ENCODE measurements at places on chromosomes 12 and 14.

- DNase-seq, result no peak
Measured at GRCh38 chr12:48686615-48687334, 4.7 kb upstream of the KANSL2 start.

DNA sequence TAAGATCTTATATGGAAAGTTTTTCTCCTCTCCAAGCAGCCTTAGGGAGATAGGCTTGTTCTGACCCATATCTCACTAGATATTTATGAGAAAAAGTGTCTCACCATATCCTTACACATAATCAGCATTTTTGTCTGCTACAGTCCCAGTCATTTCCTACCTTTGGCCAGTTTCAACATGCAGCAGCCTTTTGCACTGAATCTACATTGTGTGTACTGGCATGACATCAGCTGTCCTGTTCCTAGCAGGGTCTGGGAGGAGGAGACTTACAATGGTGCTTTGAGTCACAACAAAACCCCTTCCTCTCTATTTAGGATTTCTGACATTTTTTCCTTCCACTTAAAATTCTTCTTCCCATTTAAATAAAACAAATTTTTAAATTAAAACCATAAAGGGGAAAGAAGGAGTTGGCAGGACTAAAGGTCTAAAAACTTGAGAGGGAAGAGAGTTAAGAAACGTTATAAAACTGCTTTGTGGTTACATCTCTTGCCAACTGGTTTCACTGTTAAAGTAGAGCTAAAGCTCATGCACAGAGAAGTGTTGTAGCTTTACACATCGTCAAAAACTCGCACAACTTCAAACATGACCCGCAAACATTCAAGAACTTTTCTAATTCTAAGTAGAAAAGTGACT, 53.3 kb upstream of the CERS5 start:
- no peak for DNase-seq

- no peak for DNase-seq
Measured at GRCh38 chr14:72701605-72702004, 192.3 kb downstream of the DPF3 start.

DNA sequence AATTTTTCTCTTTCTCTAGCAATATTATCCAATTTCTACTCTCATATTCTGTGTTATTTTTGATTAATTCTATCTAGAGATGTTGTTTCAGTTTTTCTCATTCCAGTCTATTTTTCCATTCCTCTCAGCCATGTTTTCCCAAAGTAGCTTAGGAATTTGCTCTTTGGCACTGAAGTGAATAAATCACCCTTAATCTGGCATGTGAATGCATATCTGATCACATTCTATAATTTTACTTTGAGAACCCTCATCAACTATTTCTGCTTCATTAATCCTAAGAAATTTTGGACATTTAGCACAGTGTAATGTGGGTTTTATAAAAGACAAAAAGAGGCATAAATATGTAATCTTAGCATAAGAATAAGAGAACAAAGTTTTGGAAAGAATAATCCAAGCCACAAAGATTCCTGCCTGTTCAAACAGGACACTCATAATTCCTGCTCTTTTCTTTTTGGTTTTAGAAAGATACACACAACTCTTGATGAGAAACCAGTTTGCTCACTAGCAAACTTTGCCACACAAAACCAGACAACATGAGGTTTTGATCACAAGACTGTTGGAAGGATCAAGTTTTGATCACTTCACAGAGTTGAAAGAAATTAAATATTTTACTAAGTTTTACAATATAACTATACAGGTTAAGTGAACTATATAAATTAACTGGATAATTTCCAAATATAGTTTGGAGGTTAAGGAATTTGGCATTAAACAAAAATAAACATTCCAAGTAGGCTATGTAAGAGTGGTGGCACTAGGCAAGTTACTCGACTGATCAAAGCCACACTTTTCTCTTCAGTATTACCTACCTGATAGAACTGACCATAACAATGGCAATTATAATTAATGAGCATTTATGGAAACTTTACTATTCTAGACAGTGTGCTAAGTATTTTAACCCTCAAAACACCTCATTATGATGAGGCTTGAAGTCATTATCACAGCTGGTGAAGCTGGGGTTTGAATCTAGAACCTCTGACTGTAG, 226.6 kb upstream of the TMTC1 start:
- DNase-seq, result no peak

- DNase-seq, result no peak
Measured at GRCh38 chr12:132494294-132495164, 4.6 kb downstream of the FBRSL1 start.

- peak; percentile 71 for DNase-seq
Measured at GRCh38 chr12:113048716-113049127, 7.8 kb upstream of the DTX1 start.

GRCh38 chr12:10027311-10027710, 3.2 kb upstream of the CLEC9A start:
- no peak for DNase-seq

- DNase-seq, result no peak
Measured at GRCh38 chr14:92890830-92891588, 31.9 kb upstream of the CHGA start.

GRCh38 chr12:113396828-113397496, 6.7 kb downstream of the SDS start:
- no peak for DNase-seq

- peak; percentile 76 for DNase-seq
Measured at GRCh38 chr14:96204151-96205058, at the start of gene BDKRB2. Gene BDKRB2 (plus strand): TSS chr14:96204839. CDS start chr14:96237108, 32,269 bp downstream.

DNA sequence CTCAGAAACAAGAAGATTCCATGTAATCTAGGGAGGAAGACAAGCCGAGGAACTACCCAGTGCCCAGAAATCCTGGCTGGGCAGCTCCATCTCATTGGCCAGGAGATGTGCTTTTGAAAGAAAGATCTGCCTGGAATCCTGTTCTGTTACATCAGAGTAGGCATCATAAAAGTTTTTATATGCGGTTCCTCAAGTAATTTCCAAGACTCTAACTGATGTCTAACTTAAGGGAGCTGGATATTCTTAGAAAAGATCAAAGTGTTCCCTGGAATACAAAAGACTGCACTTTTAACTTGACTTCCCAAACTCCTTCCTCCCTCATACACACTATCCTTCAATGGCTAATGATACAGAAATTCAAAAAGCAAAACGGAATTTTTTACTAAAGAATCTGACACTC, 16.3 kb downstream of the RHOJ start:
- no peak for DNase-seq

DNA sequence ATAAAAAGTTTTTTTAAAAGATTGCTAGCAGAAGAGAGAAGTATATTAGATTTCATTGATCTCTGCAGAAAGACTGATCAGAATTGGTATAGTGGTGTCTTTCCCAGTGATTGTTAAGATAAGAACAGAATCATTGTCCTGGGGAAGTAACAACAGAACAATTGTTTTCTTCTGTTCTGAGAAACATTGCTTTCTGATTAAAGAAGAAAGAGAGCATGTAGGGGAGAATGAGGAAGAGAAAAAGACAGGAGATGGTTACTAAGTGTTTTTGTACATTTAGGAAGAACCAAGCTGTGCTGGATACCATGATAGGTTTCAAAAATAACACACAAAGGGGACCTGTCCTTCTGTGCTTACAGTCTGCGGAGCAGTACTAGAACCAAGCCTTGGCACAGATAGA, 5.0 kb downstream of the USP30 start:
- DNase-seq, result no peak

GRCh38 chr12:13197526-13198143, 1.1 kb downstream of the EMP1 start:
- no peak for DNase-seq

GRCh38 chr14:87131879-87132278, 861.1 kb downstream of the GALC start:
- DNase-seq, result no peak

- DNase-seq, result no peak
Measured at GRCh38 chr14:72049462-72049861, 117.2 kb downstream of the RGS6 start.

DNA sequence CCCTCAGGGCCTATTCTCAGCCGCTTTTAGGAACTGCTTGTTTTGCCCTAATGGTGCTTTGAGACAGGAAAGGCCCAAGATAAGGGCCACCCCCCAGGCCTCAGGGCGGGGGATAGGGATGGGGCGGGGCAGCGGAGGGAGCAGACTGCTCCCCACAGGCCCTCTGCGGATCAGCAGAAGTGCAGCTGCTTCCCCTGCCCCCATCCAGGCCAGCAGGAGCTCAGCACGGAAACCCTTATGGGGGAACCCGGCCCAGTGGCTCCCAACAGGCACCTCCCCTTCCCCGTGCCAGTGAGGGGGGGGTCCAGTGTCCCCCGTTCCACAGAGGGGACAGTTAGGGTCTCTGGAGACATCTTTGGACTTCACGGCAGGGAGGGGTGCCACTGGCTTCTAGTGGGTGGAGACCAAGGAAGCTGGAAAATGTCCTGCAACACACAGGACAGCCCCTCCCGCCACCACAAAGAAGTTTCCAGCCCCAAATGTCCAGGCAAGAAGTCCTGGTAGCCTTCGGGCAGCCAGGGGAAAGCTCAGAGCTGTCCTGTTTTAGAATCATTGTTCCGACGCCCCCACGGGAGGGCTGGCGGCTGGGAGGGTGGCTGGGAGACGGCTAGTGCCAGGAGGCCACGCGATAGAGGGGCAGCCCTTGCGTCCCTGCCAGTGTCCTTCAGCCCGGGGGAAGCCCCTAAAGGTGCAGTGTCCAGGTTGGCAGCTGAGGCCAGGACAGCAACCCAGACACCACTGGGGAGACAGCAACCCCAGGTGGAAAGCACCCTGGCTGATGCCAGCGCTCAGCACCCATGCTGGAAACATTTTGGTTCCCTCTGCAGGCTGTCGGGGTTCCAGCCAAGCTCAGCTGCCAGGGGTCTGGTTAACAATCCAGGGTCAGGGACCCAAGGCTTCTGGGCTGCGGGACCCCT, 10.4 kb upstream of the GPR132 start:
- DNase-seq, result no peak

- DNase-seq, result no peak
Measured at GRCh38 chr12:78181544-78182162, 351.0 kb downstream of the NAV3 start.
